ENCODE measurements at places on chromosomes 5 and 9.

GRCh38 chr9:121581786-121582600, 69.4 kb upstream of the DAB2IP start:
- DNase-seq = no peak

DNA sequence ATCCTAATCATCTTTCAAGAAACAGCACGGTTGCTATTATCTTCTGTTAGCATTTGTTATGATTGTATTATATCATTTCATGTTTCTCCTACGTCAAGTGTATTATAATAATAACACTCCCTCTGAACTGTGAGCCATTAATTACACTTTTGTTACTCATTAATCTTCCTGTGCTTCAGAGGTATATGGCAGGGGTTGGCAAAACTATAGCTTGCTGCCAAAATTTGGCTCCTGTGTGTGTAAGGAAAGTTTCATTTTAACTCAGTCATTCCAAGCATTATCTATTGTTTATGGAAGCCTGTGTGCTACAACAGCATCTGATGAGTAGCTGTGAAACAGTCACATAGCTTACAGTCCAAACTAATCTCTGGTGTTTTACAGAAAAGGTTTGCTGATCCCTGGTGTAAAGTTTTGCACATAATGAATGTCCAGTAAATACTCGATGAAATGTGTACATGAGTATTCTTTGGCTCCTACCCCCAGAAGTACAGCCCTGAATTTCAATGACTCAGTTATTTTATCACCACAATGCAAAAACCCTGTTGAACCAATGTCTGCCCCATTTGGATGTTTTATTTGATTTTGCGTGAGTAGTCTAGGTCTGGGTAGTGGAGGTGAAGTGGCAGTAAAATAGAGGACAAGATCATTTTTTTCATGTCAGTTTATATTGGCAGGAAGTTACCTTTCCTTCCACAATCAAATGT, 648.2 kb downstream of the MAT2B start:
- DNase-seq = no peak

GRCh38 chr9:98522487-98522886, 186.2 kb downstream of the GABBR2 start:
- DNase-seq = no peak

DNA sequence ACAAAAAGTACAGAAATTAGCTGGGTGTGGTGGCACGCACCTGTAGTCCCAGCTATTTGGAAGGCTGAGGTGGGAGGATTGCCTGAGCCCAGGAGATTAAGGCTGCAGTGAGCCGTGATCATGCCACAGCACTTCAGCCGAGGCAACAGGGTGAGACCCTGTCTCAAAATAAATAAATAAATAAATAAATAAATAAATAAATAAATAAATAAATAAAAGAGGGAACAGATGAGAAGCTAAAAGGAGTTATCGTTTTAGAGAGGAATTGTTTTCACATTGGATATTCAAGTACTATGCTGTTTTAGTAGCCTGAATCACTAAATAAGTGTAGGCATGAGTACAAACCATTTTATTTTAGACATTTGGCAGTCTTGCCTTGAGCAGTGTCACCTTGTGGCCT, 151.7 kb downstream of the UNC13B start:
- no peak for DNase-seq

- DNase-seq = no peak
Measured at GRCh38 chr5:135024956-135025729, 8.9 kb downstream of the PITX1 start.

- DNase-seq = no peak
Measured at GRCh38 chr9:36161187-36161586, 8.0 kb upstream of the CCIN start.

GRCh38 chr9:83999141-83999918, 18.7 kb downstream of the RMI1 start:
- no peak for DNase-seq

Data from DMS153 (cell line).